T follicular helper cell (primary cell): ENCODE measurements at places on chromosomes 3 and 15.

DNA sequence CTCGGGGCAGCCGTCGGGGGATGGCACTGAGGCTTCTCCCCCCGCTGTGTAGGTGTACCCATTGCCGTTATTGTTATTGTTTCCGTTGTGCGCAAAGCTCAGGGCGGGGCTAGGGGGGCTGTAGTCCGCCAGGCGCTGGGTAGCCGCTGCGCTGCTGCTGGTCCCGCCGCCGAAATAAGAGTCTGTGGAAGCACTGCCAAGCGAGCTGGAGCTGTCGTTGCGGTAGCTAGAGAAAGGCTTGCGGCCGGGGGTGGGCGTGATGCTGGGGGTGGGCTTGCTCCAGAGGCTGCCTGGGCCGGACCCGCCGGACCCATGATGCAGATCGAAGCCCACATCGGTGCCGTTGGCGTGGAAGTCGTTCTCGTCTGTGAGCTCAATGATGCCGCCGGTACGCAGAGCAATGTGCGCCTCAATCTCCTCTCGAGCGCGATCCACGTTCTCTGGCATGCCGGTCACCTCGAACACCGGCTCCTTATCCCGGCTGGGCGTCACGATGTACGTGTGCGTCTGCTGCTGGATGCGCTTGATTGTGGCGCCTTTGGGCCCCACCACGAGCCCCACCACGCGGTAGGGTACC is 1.9 kb downstream of the MEX3B start:
- no peak for DNase-seq

GRCh38 chr15:78302579-78303312 is 3.3 kb upstream of the SKIC8 start:
- DNase-seq = no peak

DNA sequence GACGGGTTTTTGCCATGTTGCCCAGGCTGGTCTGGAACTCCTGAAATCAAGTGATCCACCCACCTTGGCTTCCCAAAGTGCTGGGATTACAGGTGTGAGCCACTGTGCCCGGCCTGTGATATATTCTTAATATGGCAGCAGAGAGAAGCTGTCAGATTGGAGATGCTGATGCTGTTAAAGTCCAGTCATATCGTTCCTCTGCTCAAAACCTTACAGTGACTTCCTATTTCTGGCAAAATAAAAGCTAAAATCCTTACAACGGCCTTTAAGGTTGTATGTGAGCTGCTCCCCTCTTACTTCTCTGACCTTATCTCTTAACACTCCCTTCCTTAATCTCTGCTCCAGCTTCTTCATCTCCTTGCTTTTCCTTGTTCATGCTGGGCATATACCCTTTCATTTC is 26.6 kb upstream of the MGA start:
- DNase-seq = no peak

DNA sequence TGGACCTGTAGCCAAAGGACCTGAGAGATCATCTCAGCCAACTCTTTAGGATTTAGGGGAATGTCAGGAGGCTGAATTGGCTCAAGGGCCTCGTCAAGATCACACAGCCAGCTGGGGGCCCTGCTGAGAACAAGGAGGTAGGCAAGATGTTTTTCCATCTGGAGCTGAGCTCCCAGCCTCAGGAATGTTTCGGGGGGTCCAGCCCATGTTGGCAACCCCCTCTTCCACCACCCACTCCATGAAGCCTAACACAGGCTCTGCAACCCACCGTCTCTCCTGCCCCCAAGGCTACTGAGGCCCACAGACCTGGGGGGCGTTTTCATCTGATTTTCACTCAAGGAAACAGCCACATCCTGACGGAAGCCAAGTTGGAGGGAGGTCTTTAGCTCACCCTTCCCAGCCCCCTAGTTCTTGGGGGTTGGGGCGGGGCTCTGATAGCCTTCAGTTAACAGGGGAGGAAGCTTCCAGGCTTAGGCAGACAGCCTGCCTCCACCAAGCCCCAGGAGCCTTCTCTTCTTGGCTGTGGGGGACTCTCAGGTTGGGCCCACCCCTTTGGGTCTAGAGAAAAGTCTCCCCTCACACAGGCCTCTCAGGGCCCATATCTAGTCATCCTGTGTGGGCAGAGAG is 48.8 kb downstream of the EPHB3 start:
- DNase-seq = no peak

DNA sequence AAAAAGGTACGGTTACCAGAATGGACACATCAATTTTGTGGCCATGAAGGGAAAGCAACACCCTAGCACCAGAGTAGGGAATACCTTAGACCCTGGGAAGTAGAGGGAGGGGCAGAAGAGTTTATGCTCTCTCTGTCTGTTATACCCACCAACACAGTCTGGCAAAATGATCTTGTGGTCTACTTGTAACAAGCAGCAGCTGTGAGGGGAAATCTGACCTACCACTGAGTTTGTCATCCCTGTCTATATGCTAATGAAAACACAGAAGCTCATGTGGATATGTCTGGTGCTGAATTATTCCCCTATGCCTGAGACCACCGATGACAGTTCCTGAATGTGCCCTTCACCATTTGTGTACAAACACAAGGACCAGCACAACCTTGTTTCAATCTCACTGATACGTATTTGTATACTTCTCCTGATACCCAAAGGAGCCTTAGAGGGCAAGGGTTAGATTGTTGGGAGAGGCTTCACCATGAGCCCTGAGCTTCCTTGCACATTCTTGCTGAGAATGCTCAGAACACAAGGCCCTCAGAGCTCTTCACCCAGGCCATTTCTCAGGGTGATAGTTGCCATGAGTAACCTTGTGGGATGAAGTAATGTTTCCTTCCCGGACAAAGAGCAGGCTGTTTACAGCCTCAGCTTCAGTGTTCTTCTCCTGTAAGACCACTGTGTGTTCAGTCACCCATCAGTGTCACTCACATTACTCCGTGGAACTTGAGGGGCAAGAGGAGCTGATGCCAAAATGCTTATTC is 24.7 kb upstream of the ZNF639 start:
- DNase-seq = no peak
